ENCODE measurements at places on chromosomes 1 and 21. TPM values are rescaled to one million over a fixed set of nuclear protein-coding genes. Genes with fewer than 3 reads are reported as not detected.

DNA sequence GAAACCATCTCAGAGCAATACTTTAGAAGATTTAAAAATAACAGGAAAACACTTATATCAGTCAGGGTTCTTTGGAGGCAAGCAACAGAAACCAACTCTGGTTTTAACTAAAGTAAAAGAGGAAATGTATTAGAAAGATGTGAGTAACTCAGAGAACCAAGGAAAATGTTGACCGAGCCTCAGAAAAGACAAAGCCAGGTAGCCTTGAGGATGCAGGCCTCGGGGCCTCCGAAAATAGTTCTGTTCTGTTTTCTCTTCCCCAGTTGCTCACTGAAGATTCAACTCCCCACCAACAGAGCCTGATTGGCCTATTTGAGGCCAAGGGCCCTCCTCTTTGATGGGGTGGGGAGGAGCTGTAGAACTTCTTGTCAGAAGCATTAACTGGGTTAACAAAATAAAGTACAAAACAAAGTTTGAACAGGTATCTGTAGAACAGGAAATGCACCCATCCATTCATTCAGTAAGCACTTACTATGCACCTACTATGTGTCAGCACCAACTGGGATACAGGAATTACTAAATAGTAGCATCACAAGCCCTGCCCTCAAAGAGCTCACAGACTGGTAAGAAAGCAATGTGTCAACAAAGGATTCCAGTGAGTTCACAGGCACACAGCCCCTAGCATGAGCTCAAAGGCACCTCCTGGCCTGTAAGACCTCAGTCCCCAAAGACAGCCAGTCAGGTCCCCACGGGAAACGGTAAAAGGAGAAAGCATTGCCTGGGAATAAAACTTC lies 12.6 kb downstream of the SLAMF8 start:
- peak; percentile 36 for DNase-seq
- peaks cover 4% of the 10 kb centered on the region for H3K27me3 ChIP-seq
- H3K4me3 ChIP-seq: no peak overlapping the region
- H3K27ac ChIP-seq: peak overlapping the region; percentile 68
- no peaks in the 10 kb centered on the region for H3K36me3 ChIP-seq
- H3K4me1 ChIP-seq: peaks cover 26% of the 10 kb centered on the region

- H3K36me3 ChIP-seq: no peaks in the 10 kb centered on the region
- DNase-seq: no peak
- H3K27ac ChIP-seq: no peak overlapping the region
- no peak overlapping the region for H3K4me3 ChIP-seq
- no peaks in the 10 kb centered on the region for H3K4me1 ChIP-seq
- H3K27me3 ChIP-seq: no peaks in the 10 kb centered on the region
These were observed 272.2 kb downstream of the VAV3 start for GRCh38 chr1:107692580-107693345.

GUCA2B gene
- not detected for polyA plus RNA-seq

DNA sequence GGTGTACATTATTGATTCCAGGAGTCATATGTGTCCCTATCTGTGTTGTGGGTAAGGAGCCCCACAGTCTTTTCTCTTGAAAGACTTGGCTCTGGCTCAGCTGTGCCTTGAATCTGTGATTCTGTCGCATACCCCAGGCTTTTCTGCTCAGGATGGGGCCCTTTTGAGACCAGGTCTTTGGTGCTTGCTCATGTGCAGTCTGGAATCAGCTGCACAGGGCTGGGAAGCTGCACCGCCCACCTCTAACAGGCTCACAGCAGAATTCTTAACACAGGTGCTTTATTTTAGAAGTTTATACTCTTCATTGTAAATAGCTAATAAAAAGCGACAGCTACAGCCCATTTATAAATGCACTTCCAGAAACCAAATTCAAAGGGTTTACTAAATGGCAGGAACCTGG lies 61.3 kb downstream of the ST6GALNAC3 start:
- no peak overlapping the region for H3K4me3 ChIP-seq
- DNase-seq: no peak
- H3K36me3 ChIP-seq: no peaks in the 10 kb centered on the region
- no peak overlapping the region for H3K27ac ChIP-seq
- no peaks in the 10 kb centered on the region for H3K27me3 ChIP-seq

Measured in GM12878 (cell line).